ENCODE measurements at places on chromosomes 4 and X. TPM values are rescaled to one million over a fixed set of nuclear protein-coding genes. Genes with fewer than 3 reads are reported as not detected.

Gene CT45A1
- total RNA-seq, result not detected

DNA sequence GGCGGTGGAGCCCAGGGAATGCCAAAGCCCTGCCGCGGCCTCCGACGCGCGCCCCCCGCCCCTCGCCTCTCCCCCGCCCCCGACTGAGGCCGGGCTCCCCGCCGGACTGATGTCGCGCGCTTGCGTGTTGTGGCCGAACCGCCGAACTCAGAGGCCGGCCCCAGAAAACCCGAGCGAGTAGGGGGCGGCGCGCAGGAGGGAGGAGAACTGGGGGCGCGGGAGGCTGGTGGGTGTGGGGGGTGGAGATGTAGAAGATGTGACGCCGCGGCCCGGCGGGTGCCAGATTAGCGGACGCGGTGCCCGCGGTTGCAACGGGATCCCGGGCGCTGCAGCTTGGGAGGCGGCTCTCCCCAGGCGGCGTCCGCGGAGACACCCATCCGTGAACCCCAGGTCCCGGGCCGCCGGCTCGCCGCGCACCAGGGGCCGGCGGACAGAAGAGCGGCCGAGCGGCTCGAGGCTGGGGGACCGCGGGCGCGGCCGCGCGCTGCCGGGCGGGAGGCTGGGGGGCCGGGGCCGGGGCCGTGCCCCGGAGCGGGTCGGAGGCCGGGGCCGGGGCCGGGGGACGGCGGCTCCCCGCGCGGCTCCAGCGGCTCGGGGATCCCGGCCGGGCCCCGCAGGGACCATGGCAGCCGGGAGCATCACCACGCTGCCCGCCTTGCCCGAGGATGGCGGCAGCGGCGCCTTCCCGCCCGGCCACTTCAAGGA lies at the start of gene FGF2:
Gene FGF2, plus strand, starts transcription at position 279 of the 705 bp plus-strand sequence. Its CDS starts 344 bp downstream, at position 623.
- H3K27me3 ChIP-seq, result peaks cover 10% of the 10 kb centered on the region
- DNase-seq, result no peak
- no peak within 1 kb of the TSS for H3K27ac ChIP-seq
- peak within 1 kb of the TSS; percentile 44 for H3K4me3 ChIP-seq
- no peaks in the 10 kb centered on the region for H3K36me3 ChIP-seq

Gene CENPI
- total RNA-seq, result 0.65 TPM

Gene TSPAN5
- total RNA-seq, result 3.3 TPM

Gene ZXDB
- 21.9 TPM for total RNA-seq

Gene RNF128
- not detected for total RNA-seq

Gene RPS6KA6
- 0.07 TPM for total RNA-seq

Gene TLR10
- total RNA-seq, result 1.00 TPM

Gene CFP
- total RNA-seq, result 32.9 TPM

GRCh38 chr4:48252313-48252712 lies 17.3 kb downstream of the TEC start:
- no peaks in the 10 kb centered on the region for H3K27me3 ChIP-seq
- H3K4me3 ChIP-seq, result no peak overlapping the region
- H3K4me1 ChIP-seq, result no peaks in the 10 kb centered on the region
- DNase-seq, result no peak
- no peaks in the 10 kb centered on the region for H3K36me3 ChIP-seq

Gene SPANXN3
- total RNA-seq, result not detected

Gene S100P
- total RNA-seq, result 2.3 TPM

Gene ALB
- total RNA-seq, result not detected

DNA sequence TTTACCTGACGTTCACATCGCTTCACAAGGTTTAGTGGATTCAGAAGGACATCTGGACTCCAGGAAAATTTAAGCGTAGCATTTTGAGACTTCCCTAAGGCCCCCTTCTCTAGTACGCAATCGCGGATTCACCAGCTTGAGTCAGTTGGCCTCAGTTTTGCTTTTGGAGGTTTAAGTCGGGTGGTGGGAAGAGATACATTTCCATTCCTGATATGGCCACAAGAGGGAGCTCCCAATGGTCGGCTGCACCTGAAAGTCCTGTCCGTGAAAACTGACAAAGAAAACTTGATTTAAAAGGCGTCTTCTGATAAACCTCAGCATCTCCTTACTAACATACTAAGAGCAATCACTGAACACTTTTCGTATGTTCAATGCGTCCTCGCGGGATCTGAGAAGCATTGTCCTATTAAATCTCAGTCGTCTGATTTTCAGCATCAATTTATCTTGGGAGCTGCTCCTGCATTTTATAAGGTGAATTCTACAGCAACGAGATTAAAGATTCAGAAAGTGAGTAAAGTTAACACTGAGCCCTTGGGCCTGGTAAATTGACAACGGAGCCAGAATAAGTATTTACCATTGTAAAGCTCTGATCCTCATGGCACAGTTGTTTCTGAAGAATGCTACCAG lies 50.6 kb downstream of the LGI2 start:
- no peaks in the 10 kb centered on the region for H3K36me3 ChIP-seq
- H3K4me3 ChIP-seq, result no peak overlapping the region
- H3K27ac ChIP-seq, result no peak overlapping the region

DNA sequence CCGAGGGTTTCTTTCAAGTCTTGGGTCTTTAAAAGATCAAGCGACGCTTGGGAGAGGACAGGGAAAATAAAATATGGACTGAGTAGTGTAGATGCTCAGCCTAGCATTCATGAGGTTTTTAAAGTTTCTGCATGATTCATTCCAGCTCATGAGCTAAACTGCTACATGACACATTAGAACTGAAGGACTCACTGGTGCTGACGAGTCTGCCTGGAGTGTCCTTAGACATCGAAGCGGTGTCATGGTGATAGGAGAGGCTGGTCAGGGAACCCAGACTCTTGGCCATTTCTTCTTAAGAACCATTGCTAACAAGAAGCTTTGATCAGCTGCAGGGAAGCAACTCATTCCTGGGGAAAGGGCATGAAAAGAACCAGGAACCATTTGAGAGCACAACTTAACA lies 158.6 kb downstream of the TRIML1 start:
- no peaks in the 10 kb centered on the region for H3K4me1 ChIP-seq
- no peak overlapping the region for H3K4me3 ChIP-seq
- no peaks in the 10 kb centered on the region for H3K36me3 ChIP-seq
- H3K27ac ChIP-seq, result no peak overlapping the region
- DNase-seq, result no peak
- H3K27me3 ChIP-seq, result no peaks in the 10 kb centered on the region

DNA sequence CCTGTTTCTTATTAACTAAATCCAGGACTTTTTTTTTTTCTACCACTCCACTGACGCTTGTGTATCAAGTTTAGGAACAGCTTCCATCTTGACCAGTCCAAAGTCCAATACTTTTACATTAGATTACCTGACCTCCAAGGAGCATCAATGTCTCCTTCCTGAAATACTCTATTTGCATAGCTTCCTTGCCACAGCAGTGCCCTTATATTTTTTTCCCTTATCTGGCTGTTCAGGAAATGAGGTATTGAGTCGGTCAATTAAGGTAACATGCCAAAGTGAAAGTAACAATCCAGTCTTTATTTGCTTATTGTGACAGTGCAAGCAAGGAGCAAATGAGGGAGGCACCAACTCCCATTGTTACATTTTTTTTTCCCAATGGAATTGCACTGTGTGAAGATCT lies 730.8 kb upstream of the NDST4 start:
- no peaks in the 10 kb centered on the region for H3K36me3 ChIP-seq
- H3K27me3 ChIP-seq, result no peaks in the 10 kb centered on the region
- no peak overlapping the region for H3K4me3 ChIP-seq
- no peak overlapping the region for H3K27ac ChIP-seq
- DNase-seq, result no peak
- no peaks in the 10 kb centered on the region for H3K4me1 ChIP-seq

Measured in naive thymus-derived CD4-positive, alpha-beta T cell (primary cell).